ENCODE measurements at places on chromosomes 11 and 22.

DNA sequence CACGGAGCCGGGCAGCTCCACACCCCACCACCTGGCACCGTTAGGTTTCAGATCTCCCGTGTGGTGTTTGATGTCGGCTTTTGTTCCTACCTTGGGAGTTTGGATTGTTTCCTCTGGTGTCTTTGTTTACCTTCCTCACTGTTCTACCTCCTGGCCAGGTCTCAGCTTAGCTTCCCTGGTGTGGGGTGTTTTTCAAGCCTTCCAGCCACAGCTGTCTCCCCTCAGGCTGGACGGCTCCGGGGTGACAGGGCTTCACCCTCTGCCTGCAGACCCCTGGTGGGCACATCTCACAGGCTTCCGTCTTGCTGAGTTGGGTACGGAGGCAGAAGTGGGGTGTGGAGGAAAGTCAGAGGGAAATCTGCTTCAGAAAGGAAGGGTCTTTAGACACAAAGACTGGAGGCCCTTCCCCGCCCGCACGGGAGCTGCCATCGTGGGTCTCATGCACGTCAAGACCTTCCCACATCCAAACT lies 59.6 kb upstream of the EMID1 start:
- DNase-seq = no peak

- no peak for DNase-seq
These were observed 79.5 kb upstream of the CRYBB3 start for GRCh38 chr22:25120093-25120561.

- DNase-seq = no peak
These were observed 5.8 kb upstream of the HBE1 start for GRCh38 chr11:5275369-5276110.

DNA sequence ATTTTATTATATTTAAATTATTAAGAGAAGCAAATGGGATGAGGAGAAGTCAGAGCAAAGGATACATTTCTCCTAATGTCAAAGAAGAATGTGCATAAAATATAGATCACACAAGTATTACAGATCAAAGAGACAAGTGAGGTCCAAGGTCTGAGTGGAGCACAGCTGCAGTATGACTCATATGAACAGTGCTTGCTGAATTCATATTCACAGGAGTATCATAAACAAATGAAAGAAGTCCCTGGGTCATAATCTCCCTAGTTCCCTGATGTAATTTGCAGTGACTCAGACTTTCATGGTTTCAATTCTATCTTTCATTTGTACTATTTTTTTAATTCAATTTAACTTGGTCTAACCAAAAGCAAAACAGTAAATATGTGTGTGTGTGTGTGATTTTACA lies 499.0 kb upstream of the CCDC179 start:
- DNase-seq = no peak

- no peak for DNase-seq
These were observed 5.1 kb upstream of the CARNS1 start for GRCh38 chr11:67410369-67410831.

DNA sequence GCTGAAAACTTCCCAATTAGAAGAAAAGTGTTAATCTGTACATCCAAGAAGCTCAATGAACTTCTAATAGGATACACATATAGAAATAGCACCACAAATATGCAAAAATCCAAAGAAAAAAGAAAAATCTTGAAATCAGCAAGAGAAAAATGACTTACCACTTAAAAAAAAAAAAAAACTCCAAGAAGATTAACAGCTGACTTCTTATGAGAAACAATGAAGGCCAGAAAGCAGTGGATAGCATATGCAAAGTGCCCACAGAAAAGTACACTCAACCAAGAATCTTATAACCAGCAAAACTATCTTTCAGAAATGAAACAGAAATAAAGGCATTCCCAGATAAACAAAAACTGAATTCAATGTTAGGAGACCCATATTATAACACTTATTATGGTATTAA lies 29.9 kb upstream of the OR5B12 start:
- DNase-seq = no peak

- DNase-seq = no peak
These were observed 84.7 kb upstream of the WNT7B start for GRCh38 chr22:46061501-46062231.

DNA sequence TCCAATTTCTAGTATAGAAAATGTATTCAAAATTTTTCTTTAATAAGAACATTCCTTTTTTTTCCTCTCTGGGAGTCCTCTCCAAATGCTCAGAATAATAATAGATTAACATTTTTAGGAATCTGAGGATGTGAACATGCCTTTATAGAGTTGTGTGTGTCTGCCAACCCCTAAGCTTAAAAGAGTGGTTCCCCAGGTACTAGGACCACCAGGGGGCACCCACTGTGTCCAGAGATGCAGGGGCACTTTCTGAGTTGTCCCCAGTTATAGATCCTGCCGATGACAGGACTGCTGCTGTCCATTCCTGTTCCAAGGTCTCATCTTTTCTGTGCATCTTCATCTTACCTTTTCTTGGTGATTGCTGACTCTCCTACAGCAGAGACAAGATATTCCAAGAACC lies 27.0 kb upstream of the MICAL2 start:
- peak; percentile 15 for DNase-seq

DNA sequence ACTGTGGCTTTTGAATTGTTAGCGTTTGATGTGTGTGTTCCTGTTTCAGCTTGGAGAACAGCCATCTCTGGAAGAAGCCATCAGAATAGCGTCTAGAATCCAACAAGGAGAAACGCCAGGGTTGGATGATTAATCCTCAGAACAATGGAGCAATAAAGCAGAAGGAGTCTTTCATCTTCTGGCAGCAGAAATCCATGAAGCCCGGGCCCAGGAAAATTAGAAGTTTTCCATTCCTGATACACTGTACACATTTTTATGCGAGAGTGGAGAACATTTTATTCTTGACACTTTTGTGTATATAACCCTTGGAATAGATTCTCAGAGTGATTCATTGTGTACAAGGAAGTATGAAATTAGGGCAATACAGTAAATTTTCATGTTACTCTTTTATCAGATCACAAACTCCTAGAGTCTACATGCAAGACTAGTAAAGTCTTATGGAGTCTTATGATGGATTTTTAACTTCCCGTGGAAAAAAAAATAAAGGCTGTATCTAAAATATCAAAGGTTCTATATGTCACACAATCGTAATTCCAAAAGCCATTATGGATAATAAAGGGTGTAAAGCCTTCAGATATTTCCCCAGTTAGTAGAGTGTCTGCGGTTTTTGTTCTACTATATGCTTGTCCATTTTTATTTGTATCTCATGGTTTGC lies 45.9 kb upstream of the WEE1 start:
- DNase-seq = no peak

- DNase-seq = no peak
These were observed 34.9 kb upstream of the TRPC6 start for GRCh38 chr11:101618709-101619108.

DNA sequence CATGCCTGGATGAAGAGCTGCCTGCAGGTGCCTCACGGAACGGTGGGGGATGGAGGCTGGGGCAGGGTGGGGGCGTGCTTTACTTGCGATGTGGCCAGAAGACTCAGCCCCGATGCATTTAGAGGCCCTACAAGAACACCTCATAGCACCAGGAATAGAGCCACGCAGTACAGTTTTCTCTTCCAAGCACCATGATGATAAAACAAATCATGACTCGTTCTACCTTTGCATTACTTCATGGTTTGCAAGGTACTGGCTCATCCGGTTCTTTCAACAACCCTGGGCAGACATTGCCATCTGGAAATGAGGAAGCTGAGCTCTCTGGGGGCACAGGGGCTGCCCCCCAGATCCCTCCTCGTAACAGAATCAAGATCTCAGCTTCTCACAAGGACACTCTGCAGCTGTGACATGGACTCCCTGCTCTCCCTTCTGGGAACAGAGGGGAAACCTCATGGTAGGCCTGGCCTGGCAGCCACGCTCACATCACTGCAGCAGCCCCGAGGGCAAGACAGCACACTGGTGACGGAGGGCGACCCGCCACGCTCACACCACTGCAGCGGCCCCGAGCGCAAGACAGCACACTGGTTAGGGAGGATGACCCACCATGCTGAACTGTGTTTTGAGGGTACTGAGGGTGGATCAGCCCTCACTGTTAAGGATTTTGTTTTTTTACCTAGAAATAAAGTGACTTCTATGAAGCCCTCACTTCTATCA lies 46.9 kb downstream of the PHF21B start:
- DNase-seq = no peak

- no peak for DNase-seq
These were observed 198.2 kb downstream of the IGLL1 start for GRCh38 chr22:23381661-23382427.

GRCh38 chr11:114447892-114448291 lies 8.6 kb downstream of the REXO2 start:
- DNase-seq = no peak

GRCh38 chr11:60204922-60205321 lies 22.0 kb upstream of the MS4A6A start:
- no peak for DNase-seq

DNA sequence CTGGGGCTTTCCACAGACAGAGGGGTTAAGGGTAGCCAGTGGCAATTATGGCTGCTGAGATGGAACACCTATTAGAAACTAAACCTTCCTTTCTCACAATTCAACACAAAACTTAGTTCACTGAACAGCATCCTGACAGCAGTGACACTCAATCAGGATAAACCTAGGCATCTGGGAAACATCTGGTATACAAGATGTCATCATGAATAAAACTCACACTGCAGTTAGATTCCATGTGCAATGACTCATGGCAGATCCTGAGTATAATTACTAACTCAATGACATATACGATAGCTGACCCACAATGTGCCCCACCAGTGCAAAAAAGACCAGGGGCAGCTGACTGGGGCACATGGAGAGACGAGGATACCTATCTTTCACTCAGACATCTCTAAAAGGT lies 17.7 kb downstream of the RBFOX2 start:
- no peak for DNase-seq

DNA sequence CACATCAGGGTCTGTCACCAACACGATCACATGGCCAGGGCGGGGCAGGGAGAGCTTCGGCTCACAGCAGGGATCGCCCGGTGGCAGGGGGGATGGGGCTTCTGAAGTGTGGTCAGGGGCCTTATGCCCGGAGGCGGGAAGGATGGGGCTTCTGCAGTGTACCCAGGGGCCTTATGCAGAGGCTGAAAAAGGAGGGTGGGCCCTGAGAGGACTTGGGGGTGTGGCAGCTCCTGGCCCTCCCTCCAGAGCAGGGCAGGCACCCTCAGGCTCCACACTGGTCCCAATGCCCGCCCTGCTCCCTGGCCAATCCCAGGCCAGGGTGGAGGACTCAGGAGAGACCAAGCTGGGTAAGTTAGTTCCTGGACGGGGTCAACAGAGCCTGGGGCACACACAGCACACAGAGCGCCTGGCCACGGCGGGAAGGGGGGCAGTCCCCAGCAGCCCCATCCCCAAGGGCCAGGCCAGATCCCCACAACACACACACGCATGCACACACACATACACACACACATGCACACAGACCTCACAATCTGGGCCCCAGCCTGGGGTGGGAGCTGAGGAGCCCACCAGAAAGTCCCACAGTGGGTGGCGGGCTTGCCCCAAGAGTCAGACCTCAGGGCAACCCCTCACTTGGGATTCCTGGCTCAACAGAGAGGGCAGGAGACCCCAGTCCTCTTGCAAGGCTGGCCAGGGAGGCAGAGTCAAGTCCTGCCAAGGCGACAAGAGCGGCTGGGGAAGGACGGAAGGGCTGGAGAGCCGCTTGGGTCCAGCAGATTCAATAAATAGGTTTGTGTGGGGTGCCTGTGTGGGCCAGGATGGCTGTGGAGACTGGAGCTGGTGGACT lies 1.1 kb upstream of the CEND1 start:
- no peak for DNase-seq

- DNase-seq = no peak
These were observed 118.5 kb downstream of the NAT10 start for GRCh38 chr11:34223907-34224306.

- DNase-seq = peak; percentile 39
These were observed 52.9 kb upstream of the CARS1 start for GRCh38 chr11:3109921-3110706.

DNA sequence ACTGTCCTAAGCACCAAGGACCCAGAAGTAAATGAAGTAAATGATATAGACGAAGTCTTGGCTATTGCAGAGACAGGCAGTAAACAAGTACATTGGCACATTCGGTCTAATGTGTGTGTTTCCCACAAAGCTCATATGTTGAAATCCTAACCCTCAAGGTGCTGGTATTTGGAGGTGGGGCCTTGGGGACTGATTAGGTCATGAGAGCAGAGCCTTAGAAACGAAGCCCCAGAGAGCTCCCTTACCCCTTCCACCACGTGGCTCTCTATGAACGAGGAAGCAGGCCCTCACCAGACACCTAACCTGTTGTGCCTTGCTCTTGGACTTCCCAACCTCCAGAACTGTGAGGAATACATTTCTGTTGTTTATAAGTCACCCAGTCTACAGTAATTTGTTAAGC lies 14.9 kb downstream of the CLMP start:
- DNase-seq = no peak

- DNase-seq = no peak
These were observed 155.1 kb downstream of the LDLRAD3 start for GRCh38 chr11:36098853-36099375.

DNA sequence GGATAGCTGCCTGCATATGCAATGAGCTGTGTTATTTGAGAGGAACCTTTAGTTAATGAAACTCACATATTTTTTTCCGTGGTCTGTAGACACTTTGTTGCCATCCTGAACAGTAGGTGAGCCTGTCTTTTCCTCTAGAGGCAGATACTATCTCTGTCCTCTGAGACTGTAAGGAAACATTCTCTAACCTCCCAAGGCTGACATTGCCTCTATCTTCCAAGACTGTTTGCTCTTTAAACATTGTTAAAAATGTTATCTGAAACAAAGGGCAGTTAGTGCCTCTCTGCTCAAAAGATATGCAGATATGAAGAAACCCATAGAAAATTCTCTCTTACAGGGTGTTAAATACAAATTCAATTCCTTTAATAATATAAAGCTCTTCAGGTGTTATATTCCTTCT lies 963.8 kb upstream of the CNTN5 start:
- DNase-seq = no peak

- no peak for DNase-seq
These were observed 129.8 kb upstream of the SLC5A12 start for GRCh38 chr11:26851696-26852095.

- DNase-seq = no peak
These were observed 916 bp downstream of the GNG3 start for GRCh38 chr11:62708392-62708791.

- peak; percentile 88 for DNase-seq
These were observed 11.4 kb downstream of the IGSF9B start for GRCh38 chr11:133945087-133945974.

DNA sequence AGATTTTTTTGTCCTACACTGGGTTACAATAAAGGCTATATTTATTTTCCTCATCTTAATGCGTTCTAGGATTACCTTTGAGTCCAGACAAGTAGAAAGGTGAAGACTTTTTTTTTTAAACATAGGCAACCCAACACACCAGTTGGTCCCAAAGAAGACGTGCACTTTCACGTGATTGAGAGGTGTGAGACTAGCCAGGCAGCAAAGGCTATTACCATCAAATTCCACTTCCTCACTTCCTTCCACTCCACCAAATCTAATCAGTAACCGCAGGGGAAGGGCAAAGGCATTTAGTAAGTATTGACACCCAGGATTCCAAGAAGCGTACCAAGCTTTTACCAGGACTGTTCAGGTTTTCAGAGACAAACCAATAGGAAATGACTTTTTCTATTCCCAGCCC lies 109.3 kb downstream of the APIP start:
- DNase-seq = no peak

Measured in CD4-positive, alpha-beta T cell treated with Interleukin-6 for 4 hours (primary cell).